ENCODE measurements at places on chromosomes 7 and 10.

DNA sequence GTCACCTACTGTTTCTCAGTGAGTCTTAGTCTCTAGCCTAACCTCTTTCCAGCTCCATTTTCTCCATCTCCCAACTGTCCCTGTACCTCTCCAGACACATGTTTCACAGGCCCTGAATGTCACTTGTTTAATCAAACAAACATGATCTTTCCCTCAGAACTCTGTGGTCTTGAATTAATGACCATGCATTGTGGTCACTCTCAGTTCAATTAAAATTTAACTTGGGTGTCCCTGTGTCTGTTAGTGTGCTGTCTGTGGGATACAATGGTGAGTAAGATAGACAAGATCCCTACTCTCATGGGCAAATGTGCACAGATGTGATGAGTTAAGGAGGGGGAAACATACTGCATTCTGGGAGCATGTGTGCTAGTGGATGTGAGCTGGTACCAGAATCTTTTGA, 65.0 kb downstream of the RBM33 start:
- DNase-seq, result no peak

DNA sequence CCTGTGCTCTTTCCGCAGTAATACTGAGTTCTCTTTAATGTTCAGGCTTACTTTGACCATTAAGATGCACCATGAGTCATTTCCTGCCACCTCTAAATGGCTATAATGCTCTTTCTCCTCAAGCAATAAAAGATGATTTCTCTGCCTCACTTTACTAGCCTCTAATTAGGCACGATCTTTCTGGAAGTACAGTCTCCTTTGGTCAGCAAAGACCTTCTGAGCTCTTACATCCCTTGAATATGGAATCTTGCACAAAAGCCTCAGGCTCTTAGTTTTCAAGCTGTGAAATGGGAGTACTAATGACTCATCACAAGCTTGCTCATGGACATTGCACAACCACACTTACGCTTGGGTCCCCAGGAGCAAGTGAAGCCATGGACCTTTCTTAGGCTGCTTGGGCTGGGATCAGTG, 85.9 kb downstream of the FRMD4A start:
- no peak for DNase-seq

- no peak for DNase-seq
Observed at GRCh38 chr7:140082770-140083169, 20.0 kb upstream of the PARP12 start.

- DNase-seq, result no peak
Observed at GRCh38 chr7:76091506-76091905, 43.6 kb downstream of the MDH2 start.

- DNase-seq, result no peak
Observed at GRCh38 chr7:131276190-131276589, 51.5 kb upstream of the MKLN1 start.

DNA sequence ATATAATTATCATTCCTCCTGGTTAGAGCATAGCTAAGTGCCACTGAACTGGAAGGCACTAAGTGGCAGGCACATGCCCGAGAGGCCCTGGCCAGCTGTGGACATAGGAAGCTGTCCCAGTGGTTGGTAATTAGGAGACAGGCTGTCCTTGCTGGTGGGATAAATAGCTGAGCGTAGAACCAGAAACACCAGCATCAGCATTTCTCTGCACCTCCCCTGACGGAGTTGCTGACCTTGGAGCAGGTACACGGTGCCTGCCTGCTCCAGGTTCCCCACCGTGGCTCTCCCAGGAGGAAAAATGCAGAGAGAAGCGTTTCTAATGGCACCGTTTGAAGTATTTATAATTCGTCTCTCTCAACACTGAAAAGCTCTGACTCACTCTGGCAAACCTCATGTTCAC, 5.6 kb upstream of the ABLIM1 start:
- no peak for DNase-seq

Data from activated T-helper 2 cell treated with anti-CD3 and anti-CD28 coated beads, Interferon-gamma antibody, Interleukin-2, Interleukin-4, amounts not matched to agents 10 μg/mL and 5 μg/mL and 100 μg/mL, durations not matched to agents 14 hours and 24 hours and 36 hours (primary cell).